ENCODE measurements at places on chromosomes 1 and 21.

GRCh38 chr1:119293797-119294196, 74.8 kb upstream of the HAO2 start:
- no peak for DNase-seq

- no peak for DNase-seq
These were observed 82.8 kb upstream of the CD34 start for GRCh38 chr1:207993477-207994445.

- DNase-seq, result peak; percentile 42
These were observed 20.0 kb downstream of the METTL13 start for GRCh38 chr1:171801487-171801891.

DNA sequence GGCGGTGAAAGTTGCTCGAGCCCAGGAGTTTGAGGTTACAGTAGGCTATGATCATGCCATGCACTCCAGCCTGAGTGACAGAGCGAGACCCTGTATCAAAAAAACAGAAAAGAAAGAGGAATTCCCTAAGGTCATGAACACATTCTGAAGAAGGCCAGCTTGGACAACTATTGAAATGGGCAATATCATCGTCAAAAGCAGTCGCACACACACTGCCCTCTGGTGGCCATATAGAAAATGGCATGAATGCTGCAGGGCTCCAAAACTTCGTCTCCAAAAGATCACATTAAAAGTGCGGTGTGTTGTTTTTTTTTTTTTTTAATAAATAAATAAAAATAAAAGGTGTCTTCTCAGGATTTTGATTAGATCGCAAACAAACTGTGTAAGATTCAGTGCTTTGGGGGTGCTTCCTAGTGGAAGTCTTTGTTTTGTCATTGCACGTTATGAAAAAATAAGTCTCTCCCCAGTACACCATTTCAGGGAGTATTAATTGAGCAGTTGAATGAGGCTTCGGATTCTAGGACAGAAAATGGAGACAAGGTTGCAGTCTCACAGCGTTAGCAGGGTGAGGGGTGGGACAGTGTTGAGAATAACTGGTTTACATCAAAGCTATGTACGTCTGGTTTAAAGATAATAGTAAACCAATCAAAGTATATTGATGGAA, 87.5 kb upstream of the FMN2 start:
- peak; percentile 13 for DNase-seq

DNA sequence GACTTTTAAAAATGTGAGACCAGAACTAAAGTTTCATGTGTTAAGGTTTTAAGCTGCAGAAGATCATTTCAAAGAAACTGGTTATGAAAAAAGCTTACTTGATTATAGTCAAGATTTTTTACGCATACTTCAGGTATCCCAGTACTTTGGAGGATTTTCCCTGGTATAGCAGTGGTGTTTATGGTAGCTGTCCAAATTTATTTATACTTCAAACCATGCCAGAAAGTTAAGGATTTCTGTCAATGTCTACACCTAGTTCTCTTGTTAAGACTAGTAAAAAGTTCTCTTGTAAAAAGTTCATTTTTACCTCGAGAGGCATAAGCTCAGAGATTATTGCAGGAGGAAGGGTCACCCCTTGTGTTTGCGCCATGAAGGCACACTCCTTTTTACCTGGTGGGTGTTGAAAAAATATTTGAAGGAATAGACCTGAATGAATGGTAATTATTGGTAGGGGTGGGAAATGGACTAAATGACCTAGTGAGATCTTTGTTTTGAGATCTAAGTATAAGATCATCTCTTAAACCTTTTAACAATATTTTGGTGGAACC, 2.8 kb downstream of the DYRK1A start:
- no peak for DNase-seq

DNA sequence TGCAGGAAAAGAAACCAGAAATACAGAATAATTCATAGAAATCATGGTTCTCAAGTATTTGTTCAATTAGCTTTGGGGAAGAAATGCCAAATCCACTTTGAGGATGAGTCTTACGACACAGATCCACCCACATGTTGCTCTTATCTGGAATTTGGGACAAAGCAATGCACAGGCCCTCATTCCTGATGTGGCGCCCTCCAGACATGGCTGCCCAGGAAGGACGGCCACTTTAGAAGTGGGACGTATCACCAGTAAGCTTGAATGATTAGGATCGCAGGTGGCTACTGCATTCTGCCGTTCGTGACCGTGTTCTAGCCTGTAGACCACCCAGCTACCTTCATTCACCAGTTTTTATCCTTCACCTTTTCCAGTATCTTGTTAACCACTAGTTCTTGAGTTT, 20.1 kb upstream of the NCMAP start:
- no peak for DNase-seq

GRCh38 chr1:31413405-31414001, 490 bp downstream of the SERINC2 start:
- DNase-seq, result no peak

DNA sequence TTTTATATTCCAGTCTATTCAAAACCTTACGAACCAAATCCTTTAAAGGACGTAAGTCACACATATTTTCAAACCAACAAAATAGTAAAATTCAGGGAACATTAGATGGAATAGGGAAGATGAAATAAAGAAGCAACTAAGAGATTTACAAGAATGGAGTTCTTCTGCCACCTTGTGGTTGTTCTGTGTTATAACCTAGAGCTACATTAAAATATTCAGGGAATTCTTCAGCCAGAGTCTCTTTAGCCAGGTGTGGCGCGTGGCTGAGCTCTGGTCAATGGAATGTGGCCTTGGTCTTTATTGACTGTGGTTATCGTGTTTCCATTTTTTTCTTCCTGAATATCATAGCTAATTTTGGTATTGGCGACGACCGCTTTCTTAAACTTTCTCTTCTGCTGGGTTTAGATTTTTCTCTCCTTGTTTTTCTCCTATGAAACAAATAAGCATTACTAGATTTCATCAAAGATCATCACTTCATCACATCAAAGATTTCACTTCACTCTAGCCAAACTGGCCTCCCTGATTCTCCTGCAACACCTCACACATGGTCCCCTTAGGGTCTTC, 221.3 kb downstream of the MRPL39 start:
- peak; percentile 67 for DNase-seq

- no peak for DNase-seq
These were observed 128.3 kb upstream of the C1orf21 start for GRCh38 chr1:184258525-184258924.

DNA sequence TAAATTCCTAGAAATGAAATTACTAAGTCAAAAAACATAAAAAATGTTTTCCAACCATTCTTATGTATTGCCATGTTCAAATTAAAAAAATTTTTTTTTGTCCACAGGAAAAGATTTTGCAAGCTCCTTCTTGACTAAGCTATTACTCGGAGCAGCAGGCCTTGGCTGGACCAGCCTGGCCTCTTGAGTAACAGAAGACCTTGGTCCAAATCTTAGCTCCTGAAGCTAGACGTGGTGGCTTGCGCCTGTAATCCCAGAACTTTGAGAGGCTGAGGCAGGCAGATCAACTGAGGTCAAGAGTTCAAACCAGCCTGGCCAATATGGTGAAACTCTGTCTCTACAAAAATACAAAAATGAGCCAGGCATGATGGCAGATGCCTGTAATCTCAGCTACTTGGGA, 77.6 kb downstream of the CLSTN1 start:
- DNase-seq, result no peak

DNA sequence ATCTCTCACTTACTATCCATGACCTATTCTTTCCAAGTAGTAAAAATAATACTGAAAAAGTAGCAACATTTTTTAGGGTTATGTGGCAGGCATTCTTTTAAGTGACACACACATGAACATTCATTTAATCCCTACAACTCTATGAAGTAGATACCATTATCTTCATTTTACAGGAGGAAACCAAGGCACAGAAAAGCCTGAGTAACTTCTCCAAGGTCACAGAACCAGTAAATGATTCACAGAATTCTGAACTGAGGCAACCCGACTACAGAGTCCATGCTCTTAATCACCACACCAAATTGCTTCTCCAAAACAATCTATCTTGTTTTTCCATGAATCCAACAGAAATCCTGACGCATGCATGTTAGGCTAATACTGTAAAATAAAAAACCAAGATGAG, 17.5 kb downstream of the FUBP1 start:
- no peak for DNase-seq

All from fibroblast of skin of scalp (primary cell).